Urinary bladder (tissue), 4 donors: ENCODE measurements at places on chromosomes 2 and 18.

- no peak for DNase-seq
Measured at GRCh38 chr2:48768669-48769068, 13.1 kb upstream of the LHCGR start.

DNA sequence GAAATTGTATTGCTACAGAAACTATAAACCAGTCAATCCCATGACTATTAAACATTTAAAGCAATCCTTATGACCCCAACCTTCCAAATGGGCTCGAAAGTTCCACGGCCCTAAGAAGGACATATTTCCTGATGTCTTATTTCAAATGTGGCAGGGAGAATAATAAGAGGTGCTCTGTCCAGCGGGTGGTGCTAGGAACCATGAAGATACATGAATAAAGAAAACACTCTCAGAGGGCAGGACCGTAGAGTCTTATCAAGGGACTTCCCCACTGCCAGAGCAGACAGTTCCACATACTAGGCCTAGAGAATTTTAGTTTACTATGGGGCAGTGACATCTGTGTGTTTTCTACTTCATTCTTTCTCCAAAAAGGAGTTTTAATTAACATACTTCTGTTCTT is 187.1 kb upstream of the PIK3C3 start:
- DNase-seq, result no peak

GRCh38 chr18:42801706-42802105 is 313.8 kb downstream of the RIT2 start:
- DNase-seq, result no peak

DNA sequence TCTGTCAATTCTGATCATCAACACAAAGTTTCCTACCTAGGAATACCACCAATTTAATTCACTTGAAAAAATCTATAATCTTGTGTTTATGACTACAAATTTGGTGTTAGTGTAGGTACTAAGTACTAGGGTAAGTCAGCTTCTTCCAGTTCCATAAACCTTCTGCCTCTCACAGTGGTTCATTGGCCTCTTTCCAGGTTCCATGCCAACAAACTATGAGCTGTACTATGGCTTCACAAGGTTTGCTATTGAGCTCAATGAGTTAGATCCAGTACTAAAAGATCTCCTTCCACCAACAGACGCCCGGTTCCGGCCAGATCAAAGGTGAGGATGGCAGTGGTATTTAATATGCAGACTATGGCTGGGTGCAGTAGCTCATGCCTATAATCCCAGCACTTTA is 58.8 kb downstream of the PRKRA start:
- DNase-seq, result no peak

GRCh38 chr2:120700659-120701058 is 35.0 kb upstream of the GLI2 start:
- DNase-seq, result no peak
